ENCODE measurements at places on chromosomes 3 and 15.

- DNase-seq = no peak
These were observed 27.2 kb downstream of the CRTAP start for GRCh38 chr3:33141006-33141405.

- DNase-seq = no peak
These were observed 801.6 kb downstream of the CADM2 start for GRCh38 chr3:85760342-85760741.

DNA sequence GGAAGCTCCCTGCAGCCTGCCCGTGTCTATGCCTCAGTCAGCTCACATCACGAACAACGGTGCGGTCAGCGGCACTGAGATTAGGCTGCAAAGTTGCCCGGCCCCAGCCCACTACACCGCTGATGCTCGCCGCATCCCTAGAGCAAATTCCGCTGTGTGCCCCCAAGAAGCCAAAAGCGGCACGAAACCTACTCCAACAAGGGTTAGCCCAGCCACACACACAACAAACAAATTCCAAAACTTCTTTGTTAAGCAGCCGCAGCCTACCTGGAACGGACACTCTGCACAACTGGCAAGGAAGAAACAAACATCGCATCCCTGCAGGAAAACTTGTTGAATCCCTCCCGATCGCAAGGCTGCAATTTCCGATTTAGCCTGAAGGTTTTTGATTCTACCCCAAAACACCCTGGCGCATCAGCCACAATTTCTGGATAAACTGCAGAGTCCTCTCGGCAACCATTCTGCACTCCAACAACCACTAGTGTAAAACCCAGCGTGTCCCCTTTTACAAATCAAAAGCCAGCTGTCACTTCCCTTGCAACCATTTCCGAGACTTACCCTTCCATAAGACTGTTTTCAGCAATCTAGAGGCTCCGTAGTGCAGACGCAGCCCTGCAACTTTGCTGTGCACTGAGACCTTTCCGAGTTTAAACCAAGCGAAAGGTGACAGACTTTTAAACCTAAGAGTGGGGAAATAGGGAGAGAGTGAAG, 449 bp downstream of the ROBO1 start:
- no peak for DNase-seq

- no peak for DNase-seq
These were observed 540 bp upstream of the EDC3 start for GRCh38 chr15:74696398-74696729.

DNA sequence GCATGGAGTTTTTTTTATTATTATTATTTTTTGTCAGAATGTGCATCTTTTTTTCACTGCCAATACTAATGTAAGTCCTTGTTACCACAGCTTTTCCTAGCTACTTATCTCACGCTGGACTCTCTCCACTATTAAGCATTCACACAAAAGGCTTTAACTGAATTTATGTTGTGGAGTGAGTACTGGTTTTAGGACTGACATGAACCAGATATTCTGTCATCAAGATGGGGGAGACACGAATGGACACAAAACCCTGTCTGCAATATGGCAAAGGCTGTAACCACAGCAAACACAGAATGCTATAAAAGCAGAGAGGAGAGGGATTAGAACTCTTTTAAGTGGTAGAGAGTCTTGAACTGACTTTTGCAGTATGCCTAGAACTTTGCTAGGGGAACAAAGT, 592.2 kb upstream of the TBL1XR1 start:
- DNase-seq = no peak

GRCh38 chr3:195101001-195101583, 169.9 kb downstream of the XXYLT1 start:
- no peak for DNase-seq

DNA sequence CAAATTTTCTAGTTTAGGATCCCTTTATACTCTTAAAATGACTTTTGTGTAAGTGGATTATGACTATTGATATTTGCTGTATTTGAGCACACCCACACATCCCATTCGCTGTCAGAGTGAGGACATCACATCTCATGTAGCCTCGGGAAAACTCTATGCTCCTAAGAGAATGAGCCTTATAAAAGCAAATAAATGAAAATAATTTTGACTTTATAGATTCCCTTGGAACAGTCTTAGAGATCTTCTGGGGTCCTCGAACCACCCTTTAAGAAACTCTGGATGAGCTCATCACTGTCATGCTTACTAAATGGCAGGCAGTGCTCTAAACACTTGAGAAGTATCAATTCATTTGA, 16.1 kb upstream of the EXOG start:
- no peak for DNase-seq

- no peak for DNase-seq
These were observed 86.3 kb downstream of the TMEM108 start for GRCh38 chr3:133124511-133124910.

DNA sequence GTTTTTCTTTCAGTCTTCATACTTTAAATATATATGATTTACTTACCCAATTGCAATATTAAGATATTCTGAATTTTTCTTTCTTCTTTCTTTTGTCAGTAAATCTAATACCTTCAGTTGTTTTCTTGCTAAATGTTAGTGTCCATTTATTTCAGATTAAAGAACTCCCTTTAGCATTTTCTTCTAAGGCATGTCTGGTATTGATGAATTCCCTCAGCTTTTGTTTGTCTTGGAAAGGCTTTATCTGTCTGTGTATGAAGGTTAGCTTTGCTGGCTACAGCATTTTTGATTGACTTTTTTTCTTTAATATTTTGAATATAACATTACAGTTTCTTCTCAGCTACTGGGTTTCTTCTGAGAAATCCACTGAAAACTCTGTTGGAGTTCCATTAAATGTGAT, 64.0 kb upstream of the PLSCR4 start:
- DNase-seq = no peak

- no peak for DNase-seq
These were observed 63.0 kb downstream of the CYP11A1 start for GRCh38 chr15:74304431-74304830.

- DNase-seq = no peak
These were observed 153.8 kb downstream of the SHQ1 start for GRCh38 chr3:72694398-72694797.

GRCh38 chr15:57769266-57769665, 62.8 kb downstream of the POLR2M start:
- no peak for DNase-seq

DNA sequence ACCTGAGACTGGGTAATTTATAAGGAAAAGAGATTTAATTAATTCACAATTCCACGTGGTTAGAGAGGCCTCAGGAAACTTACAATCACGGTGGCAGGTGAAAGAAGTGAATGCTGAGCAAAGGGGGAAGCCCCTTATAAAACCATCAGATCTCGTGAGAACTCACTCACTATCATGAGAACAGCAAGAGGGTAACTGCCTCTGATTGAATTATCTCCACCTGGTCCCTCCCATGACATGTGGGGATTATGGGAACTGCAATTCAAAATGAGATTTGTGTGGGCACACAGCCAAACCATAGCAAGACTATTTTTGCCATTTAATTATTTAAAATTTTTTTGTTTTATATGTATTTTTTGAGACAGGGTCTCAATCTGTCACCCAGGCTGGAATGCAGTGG, 27.0 kb upstream of the KCTD6 start:
- no peak for DNase-seq

- DNase-seq = no peak
These were observed 700 bp upstream of the EDEM1 start for GRCh38 chr3:5186858-5187155.

DNA sequence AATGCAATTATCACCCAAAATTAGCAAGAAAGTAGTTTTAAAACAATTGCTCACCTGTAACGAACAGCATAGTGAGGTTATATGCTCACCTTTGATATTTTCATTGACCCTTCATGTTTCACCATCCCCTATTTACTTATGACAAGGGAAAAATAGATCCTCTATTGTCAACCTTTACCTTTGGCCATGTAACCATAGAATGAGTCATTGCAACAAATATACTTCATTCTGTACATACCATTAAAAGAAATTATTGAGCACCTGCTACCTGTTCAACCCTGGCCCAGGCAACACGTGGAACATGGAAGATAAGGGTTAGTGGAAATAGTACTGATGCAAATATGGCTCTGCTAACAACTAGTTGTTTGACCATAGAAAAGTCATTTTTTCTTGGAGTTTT, 20.2 kb downstream of the LSAMP start:
- no peak for DNase-seq

DNA sequence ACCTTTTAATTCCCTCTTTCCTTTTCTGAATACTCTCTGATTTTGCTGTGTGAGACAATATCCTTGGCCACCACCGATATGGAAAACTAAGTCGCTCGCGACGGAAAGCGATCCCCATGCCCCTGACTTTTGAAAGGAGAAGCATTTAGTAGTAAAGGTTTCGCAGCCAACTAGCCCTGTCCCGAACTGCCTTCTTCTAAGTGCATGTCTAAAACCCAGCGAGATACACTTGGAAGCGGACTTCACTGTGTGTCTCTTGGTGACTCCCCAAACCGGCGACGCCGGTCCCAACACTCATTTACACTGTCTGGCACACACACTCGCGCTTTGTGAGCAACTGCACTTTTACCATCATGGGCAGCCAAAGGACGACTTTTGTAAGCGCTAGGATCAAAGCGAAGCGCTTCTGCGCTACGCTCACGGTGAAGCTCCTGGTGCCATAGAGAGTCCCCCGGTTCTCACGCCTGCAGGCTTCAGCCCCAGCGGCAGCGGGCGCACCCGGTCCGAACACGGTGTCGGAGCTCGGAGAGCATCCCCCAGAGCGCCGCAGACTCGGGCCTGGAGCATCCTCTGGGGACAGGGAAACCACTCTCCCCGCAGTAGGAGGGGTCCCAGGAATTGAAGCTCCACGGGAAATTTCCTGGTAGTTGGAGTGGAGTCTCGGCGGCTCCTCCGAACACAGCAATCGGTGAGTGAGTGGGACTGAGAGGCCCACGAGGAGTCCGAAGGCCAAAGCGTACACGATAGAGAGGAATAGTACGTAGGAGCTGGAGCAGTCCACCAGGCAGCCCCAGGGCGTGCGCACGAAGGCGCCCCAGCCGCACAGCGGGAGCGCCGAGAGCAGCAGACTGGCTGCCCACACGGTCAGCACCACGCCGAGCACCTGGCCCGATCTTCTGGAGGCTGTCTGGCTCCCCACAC, 1.4 kb downstream of the GPR149 start:
- no peak for DNase-seq

DNA sequence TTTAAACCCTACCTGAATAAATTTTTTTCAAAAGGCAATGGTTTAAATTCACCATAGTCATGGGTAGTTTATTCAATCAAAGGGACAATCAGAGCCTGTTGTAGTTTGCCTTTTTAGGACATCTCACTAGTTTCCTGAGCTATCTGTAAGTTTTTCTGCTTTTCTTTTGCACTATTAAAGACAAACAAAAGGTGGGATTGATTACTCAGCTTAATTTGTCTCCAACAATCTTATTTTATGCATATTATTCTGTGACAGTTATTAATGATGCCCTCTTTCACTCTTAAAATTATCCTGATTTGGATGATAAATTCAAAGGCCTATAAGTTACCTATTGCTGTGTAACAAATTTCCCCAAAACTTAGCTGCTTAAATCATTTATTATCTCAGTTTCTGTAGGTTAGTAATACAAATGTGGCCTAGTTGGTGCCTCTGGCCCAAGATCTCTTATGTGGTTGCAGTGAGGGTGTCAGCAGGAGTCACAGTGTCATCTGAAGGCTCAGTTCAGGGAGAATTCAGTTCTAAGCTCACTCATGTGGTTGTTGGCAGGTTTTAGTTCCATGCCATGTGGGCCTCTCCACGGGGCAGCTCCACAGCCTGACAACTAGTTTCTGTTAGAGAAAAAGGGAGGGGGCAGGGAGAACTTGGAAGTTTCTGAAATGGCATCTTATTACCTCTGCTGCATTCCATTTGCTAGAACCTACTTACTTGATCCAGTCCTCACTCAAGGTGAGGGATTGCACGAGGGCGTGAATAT, 16.0 kb downstream of the ARMC8 start:
- DNase-seq = no peak

GRCh38 chr3:44001072-44001471, 240.6 kb upstream of the TOPAZ1 start:
- no peak for DNase-seq

GRCh38 chr15:43974852-43975251, 148.1 kb downstream of the WDR76 start:
- no peak for DNase-seq

DNA sequence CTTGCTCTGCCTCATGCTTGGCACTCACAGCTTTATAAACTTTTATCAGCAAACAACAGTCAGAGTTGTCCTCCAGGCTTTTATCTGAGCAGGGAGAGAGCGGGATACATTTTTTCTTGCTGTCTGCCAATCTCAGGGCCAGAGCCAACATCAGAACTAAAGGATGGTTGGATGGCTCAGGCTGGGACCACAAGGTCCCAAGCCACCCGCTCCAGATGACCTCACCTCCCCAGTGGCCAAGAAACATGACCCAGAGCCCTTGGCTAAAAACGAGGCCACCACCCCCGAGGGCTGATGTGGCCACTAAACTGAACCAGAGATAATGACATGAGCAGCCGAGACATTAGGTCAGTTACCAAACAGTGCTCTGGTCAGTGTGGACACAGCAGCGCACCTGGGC, 18.8 kb upstream of the SPATA12 start:
- no peak for DNase-seq

GRCh38 chr15:34264076-34264475, 39.3 kb downstream of the EMC4 start:
- no peak for DNase-seq

DNA sequence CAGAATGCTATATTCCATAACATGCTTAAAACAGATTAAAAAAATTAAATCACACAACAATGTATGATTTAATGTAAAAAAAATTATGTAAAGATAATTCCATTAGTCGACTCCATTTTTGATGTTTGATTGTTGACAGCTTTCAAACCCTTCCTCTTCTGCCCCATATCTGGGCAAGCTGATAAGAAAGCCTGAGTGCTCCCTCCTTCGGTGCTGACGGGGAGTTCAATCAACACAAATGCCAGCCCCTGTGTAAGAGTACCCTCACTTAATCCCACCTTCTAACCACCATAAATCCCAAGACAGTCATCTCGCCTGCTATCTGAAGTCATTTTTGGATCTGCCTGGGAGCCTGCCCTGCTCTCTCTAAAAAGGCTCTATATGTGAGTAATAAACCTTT, 59.8 kb upstream of the IP6K2 start:
- DNase-seq = no peak

DNA sequence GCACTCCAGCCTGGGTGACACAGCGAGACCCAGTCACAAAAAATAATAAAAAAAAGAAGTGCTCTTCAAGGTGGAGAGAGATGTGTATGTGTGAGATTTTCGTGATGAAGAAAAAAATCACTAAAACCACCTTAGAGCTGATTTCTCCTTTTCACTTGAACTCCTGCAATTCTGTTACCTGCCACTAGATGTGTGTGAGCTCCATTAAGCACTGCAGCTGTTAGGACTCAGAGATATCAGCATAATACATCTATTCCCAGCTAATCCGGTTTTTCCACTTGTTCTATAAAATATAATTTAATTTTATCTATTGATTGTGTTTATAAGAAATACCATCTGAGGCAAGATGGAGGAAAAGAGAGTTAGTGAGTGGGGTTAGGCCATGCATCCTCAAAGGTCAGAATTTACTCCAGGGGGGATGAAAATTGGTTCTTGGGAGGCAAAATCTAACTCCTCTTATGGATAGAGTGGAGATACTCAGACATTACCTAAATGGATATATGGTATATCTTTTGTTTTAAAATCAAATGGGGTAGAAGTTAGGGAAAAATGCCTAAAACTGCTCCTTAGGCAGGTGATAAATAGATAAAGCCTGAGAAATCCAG, 152.7 kb downstream of the IL20RB start:
- DNase-seq = no peak
